ENCODE measurements at places on chromosomes 11 and 22. TPM values are rescaled to one million over a fixed set of nuclear protein-coding genes. Genes with fewer than 3 reads are reported as not detected.

DNA sequence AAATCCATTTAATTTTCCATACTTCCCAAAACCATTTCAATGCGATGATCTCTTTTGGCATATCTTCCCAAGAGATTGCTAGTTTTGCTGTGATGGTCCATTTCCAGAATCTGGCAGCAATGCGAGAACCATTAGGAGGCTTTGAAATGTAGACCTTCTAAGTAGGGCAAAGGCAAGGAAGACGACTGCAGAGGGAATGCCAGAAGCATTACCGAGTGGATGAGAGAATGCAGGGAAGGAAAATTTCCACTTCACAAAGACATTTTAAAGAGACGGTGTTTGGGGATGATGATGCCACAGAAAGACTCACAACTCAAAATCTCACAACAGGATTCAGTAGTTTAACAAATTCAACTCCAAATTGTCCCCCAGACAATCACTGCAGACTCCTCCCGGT, 471 bp upstream of the CEP126 start:
- no peak for DNase-seq

DNA sequence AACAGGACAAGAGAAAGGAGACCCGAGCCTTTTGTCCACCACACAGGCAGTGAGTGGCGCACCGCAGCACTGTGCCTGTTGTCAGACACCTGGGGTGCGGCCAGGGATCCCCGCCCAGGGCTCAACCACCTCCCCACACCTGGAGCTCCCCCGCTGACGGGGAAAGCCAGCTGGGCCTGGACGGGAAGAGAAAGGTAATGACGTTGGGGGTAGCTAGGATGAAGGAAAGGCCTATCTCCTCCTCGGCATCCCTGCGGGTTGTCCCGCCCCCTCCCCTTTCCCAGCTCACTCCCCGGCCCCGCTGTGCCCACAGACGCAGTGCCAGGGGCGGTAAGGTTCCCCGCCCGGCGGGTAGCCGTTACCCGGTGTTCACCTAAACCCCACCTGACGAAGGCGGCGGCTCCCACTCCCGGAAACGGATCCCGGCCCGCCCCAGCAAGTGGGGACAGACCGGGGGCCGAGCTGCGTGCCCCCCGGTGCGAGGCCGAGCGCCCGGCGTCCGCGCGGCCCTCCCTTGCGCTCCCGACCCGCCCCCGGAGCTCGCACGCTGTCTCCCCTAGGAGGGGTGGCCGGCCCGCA, 495 bp downstream of the HYOU1 start:
- DNase-seq: peak; percentile 29

- DNase-seq: no peak
These were observed 55.4 kb downstream of the HSD17B12 start for GRCh38 chr11:43735961-43736360.

- no peak for DNase-seq
These were observed 2.0 kb upstream of the KRTAP5-10 start for GRCh38 chr11:71563406-71563805.

GRCh38 chr11:124207102-124207792, 24.1 kb downstream of the OR10D3 start:
- DNase-seq: no peak

SEC14L2 gene
- total RNA-seq: 0.97 TPM

GRCh38 chr11:87662287-87662686, 513.0 kb downstream of the RAB38 start:
- no peak for DNase-seq

GRCh38 chr11:133323354-133323753, 208.9 kb downstream of the OPCML start:
- DNase-seq: no peak

GRCh38 chr22:41991111-41991510, 7.5 kb upstream of the WBP2NL start:
- no peak for DNase-seq

GRCh38 chr11:15662285-15662684, 547.6 kb downstream of the INSC start:
- no peak for DNase-seq

DNA sequence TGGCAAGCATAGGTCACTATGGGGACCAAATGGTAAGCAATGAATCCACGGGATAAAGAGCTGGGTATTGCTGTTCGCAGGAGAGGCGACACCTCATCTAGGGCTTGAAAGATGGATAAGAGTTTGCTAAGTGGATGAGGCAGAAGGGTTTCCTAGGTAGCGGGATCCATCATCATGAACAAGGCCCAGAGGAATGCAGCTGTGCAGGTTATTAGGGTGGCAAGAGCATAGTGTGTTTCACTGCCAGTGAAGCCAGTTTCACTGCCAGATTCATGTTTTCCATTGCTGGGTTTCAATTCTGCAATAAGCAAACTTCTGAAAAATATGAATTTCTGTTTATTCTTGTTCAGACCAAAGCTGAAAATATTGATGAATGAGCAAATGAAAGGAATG, 27.2 kb downstream of the WEE1 start:
- DNase-seq: no peak

DNA sequence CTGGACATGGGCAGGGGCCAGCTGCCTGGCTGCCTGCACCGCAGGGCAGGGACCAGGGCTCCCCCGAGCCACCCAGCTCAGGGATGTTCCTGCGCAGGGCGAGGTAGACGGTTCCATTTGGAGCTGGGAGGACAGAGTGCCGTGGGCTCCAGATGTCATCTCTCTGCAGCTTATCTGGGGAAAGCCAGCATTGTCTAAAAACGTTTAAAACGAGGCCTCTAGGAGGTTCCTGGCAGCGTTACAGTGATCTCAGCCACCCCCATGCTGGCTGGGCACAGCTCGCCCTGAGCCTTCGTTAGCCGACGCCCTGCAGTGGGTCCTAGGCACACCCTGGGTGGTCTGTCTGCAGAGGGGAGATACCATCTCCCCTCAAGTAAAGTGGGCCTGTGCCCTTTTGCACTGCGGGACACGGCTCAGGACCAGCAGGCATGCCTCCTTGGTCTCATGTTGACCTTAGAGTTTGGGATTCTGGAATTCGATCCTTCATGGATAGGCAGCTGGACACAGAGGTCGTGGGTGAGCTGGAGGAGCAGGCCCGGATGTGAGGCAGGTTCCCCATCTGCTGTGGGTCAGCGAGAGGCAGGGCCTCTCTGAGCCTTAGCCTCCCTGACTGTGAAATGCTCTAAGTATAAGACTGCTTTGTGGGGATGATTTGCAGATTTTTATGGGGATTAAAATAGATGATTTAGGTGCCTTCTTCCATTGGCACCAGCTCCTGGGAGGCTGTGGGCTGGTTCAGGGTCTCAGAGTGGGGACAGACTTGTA, 14.1 kb downstream of the SYNGR1 start:
- DNase-seq: no peak

DNA sequence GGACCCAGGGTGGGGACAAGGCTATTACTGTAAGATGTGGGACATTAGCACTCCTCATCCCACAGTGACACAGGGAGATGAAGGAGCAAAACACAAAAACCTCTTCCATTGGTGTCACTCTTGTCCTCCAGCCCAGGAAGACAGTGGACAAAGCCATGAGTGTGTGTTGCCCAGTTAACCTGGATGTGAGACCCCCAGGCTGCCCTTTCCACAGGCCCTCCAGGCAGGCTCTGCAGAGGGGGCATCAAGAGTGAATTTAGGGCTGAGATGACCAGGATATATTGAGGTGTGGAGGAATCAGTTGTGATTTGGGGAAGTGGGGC, 111.3 kb downstream of the GGTLC2 start:
- no peak for DNase-seq

Data from heart right ventricle (tissue), 16 donors.